Retinal pigment epithelial cell (primary cell): ENCODE measurements at places on chromosomes 16 and 17.

GRCh38 chr16:51355195-51355594, 204.1 kb upstream of the SALL1 start:
- no peak for DNase-seq

DNA sequence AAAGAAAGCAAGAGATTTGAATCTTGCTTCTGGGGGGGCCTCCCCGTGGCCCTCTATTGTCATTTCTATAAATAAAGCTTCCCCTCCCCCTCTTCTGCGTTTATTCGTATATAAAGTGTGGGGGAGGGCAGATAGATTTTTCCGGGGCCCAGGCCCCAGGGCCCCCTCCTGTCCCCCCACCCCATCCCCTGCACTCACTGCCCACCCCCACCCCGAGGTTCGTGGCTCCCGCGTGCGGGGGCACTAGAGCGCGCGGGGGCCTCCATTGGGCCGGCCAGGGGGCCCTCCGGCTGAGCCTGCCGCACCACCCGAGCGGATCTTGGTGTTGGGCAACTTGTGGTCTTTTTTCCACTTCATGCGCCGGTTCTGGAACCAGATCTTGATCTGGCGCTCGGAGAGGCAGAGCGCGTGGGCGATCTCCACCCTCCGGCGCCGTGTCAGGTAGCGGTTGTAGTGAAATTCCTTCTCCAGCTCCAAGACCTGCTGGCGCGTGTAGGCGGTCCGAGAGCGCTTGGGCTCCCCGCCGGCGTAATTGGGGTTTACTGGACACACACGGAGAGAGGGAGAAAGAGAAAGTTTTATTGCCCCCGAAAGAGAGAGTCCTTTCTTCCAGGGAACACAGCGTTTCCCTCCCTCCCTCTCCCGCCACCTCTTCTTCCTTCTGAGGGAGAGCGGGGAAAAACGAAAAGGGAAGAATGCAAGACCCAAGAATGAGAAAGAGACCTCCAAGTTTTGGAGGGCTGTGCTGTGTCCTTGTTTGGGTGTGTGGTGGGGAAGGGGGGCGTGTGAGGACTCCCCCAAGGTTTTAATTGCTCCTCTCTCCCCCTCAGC, 1.5 kb downstream of the HOXB4 start:
- DNase-seq, result no peak

- DNase-seq, result no peak
Observed at GRCh38 chr17:73640691-73641090, 3.6 kb downstream of the SDK2 start.

- DNase-seq, result no peak
Observed at GRCh38 chr16:30141750-30142149, 18.7 kb upstream of the MAPK3 start.

DNA sequence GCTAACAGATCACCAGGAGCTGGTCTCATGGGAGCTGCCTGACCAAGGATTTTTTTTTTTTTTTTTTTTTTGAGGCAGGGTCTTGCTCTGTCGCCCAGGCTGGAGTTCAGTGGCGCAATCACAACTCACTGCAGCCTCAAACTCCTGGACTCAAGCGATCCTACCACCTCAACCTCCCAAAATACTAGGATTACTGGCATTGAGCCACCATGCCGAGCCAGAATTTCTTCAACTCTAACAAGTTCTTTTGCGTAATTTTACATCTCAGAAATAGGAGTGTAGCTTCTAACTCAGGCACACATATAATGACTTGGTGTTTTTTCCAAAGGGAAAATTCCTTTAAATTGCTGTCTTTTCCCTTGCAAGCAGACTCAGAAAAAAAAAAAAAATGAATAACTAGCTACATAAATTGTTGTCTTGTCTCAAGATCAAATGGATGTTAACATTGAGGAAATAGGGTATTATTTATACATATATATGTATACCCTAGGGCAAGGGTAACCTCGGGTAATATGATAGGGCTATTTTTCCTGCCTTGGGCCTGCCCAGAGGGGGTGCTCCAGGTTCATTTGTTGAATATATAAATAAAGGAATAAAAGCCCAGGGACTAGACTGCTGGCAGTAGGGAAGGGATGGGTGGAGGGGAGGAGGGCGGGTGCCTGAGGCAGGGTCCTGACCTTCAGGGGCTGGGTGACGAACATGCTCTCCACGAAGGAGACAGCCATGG, 42.8 kb upstream of the GCSH start:
- DNase-seq, result no peak

GRCh38 chr17:74515941-74516340, 15.3 kb downstream of the CD300LB start:
- DNase-seq, result no peak

- DNase-seq, result no peak
Observed at GRCh38 chr17:55053855-55054254, 85.3 kb downstream of the STXBP4 start.

GRCh38 chr17:63816669-63817068, 10.6 kb upstream of the PSMC5 start:
- no peak for DNase-seq

GRCh38 chr17:35841505-35841904, 27.2 kb downstream of the HEATR9 start:
- DNase-seq, result no peak

GRCh38 chr17:50426814-50427787, 1.1 kb downstream of the ACSF2 start:
- DNase-seq, result no peak

- no peak for DNase-seq
Observed at GRCh38 chr16:88430524-88431446, 22.3 kb upstream of the ZFPM1 start.

DNA sequence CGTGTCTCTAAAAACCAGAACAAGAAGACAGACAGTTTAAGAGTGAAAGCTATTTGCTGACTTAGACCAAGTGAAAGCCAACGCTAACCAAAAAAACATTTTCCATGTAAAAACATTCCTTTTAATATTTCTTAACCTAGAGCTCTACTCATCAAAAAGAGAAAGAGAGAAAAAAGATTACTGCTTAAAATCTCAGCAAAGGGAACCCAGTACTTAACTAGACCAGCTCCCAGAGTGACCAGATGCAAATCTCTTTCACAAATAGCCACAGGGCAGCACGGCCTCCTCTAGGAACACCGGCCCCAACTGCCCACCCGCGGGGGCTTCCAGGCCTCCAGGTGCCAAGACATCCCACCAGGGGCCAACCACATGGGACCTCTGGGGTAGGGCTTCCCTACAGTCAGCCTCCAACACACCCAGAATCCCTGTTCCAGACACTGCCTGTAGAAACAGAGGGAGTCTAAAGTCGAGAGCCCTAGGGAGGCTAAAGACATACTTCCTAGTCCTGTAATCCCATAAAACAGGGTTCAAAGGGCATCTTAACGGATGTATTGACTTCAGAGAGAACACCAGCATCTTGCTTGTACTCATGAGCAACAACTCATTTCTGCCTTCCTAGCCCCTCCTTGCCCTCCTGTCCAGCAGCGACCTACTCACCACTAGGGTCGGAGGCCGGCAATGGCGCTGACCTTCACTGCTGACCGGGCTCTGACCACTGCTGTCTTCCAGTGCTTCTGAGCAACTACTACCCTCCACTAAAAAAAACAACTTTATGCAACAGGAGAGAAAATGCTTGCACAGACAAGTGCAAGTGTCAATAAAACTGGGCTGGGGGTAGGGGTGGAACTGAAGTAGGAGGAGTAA, 21.3 kb downstream of the ZCCHC14 start:
- no peak for DNase-seq

DNA sequence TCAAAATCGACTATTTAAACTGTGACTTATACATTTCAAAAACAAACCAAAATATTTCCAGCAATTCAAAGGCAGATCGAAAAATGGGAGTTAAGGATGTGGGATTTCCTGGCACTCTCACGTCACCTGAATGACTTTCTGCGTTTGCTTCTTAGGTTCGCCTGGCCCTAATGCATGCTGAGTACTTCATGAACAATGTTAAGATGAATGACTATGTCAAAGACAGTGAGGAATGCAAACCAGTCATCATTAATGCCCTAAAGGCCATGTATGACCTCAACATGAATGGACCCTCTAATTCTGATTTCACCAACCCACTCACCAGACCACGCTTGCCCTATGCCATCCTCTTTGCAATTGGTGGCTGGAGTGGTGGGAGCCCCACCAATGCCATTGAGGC, 7.3 kb downstream of the KLHL10 start:
- DNase-seq, result no peak

GRCh38 chr17:14827396-14827919, 437.7 kb downstream of the PMP22 start:
- DNase-seq, result no peak

- no peak for DNase-seq
Observed at GRCh38 chr16:10584981-10585438, 4.6 kb upstream of the EMP2 start.

GRCh38 chr17:77783991-77784820, 174.3 kb upstream of the TNRC6C start:
- no peak for DNase-seq

DNA sequence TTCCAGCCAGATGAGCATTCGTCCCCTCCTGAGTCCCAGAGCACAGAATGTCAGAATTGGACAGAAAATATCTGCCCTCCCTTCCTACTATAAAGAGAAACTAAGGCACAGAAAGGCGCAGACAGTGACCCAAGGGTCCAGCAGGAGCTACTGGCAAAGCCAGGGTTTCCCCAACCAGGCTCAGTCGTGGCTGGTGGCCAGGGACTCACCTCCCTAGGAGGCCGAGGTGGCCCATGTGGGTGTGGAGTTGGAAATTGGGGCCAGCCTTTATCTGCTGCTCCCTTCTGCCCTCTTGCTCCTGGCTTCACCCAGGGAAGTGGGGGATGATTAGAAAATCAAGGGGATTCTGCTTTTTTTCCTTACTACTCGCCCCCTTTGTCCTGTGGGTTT, 1.1 kb downstream of the DRC7 start:
- no peak for DNase-seq

- no peak for DNase-seq
Observed at GRCh38 chr17:58694826-58695225, 2.4 kb downstream of the RAD51C start.

- DNase-seq, result no peak
Observed at GRCh38 chr16:87963400-87963799, 12.2 kb downstream of the BANP start.

GRCh38 chr17:63622574-63623390, 565 bp downstream of the MAP3K3 start:
- no peak for DNase-seq

DNA sequence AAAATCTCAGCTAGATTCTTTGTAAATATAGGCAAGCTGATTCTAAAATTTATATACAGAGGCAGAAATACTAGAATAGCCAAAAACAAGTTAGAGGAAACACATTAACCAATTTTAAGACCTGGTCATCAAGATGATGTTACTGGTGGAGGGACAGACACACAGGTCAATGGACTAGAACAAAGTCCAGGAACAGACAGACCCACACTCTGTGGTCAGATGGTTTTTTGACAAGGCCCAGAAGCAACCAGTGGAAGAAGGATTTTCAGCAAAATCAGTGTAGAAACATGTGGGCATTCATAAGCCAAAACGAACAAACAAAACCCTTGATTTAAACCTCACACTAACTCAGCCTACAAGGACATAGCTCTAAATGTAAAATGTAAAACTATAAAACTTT, 99.7 kb upstream of the METRNL start:
- no peak for DNase-seq

- peak; percentile 47 for DNase-seq
Observed at GRCh38 chr17:34199932-34200534, 55.1 kb upstream of the CCL2 start.

DNA sequence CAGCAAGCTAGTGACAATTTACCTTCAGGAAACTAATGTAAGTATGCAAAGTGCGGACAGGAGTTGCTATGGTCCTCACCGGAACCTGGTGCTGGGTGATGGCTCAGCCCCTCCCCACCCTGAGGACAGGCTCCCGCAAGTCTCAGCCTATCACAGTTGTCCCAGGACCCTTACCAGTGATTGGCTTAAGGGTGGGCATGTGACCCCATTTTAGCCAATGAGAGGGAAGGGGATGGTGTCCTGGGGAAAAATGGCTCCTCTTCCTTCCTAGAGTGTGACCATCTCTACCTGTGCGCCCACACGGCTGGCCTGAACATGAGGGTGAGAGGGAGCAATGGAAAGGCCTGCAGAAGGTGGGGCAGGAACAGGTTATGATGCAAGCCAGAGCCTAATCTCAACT, 80.4 kb downstream of the C16orf78 start:
- no peak for DNase-seq

DNA sequence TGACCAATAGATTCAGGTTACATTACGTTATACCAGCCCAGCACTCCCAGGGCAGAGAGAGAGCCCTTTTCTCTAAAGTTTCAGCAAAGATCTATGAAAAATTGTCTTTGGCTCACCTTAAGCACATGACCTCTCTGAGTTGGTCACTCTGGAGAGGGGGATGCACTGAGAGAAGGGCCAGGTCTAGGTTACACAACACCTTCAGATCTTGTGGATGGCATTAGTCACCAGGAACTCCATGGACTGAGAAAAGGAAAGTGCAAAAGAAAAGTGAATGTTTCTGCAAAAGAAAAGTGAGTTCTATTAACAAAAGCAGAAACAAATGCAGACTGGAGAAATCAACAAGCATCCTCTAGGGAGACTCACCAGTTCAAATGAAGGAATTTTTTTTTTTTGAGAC, 253.3 kb upstream of the SALL1 start:
- DNase-seq, result no peak

DNA sequence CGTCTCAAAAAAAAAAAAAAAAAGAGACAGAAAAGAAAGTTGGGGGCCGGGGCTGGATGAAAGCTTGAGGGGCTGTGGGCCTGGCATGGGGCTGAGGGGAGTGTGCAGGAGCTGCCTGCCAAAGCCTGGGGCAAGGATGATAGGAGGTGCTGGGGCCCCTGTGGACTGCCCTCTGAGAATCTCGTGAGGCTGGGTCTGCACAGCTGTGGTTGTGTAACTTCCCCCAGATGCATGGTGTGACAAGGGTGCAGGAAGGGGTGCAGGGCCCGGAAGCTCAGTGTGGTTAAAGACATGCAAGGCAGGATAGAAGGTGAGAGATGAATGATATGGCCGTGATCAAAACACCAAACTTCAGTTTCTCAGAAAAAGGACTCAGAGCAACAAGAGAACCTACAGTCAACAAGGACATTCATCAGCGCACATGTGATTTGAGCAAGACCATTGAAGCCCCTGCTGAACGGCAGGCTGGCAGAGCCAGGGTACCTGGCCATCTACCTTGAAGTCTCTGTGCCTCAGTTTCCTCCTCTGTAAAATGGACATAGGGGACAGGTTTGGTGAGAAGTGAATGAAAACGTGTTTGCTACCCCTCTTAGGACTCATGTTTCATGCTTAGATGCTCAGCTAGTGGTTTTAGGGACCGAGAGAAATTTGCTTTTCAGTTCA, 9.6 kb downstream of the IL32 start:
- DNase-seq, result no peak
